ENCODE measurements at places on chromosomes 2 and 18.

- peak; percentile 82 for DNase-seq
Measured at GRCh38 chr18:57561728-57562423, 24.6 kb downstream of the FECH start.

DNA sequence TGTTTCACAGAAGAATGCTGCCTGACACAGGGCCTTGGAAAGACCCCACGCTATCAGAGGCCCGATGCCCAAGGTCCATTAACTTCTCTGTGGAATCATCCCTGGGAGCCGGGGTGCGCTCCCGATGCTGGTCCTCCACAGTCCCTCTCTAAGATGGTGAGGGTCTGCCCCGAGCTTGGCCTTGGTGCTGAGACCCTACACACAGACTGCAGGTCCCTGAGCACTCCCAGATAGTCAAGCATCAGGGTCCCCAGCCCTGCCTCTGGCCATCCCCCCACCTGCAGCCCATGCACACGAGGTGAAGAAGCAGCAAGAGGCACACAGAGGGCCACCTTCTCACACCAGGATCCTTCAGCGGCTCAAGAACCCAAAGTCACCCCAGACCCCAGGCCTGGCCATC, 263.3 kb downstream of the MYCN start:
- DNase-seq = no peak

DNA sequence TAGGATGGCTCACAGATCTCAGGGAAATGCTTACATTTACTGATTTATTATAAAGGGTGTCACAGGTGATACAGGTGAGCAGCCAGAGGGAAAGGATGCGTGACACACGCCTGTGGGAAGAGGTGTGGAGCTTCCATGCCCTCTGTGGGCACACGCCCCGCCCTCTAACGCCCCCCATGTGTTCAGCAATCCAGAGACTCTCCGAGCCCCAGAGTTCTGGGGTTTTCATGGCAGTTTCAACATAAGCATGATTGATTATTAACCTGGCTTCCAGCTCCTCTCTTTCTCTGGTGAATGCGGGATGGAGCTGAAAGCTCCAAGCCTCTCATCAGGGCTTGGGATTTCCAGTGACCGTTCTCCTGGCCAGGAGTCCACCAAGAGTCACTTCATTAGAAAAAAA, 34.3 kb upstream of the ODC1 start:
- no peak for DNase-seq

- no peak for DNase-seq
Measured at GRCh38 chr2:239349453-239350135, 51.2 kb downstream of the HDAC4 start.

- DNase-seq = peak; percentile 89
Measured at GRCh38 chr2:55419679-55420438, at the start of gene CCDC88A. Gene CCDC88A (minus strand): TSS chr2:55419856. CDS start chr2:55419079, 777 bp downstream.

GRCh38 chr2:9975805-9976447, 24.4 kb downstream of the GRHL1 start:
- peak; percentile 33 for DNase-seq

- no peak for DNase-seq
Measured at GRCh38 chr2:231573096-231573495, 19.6 kb upstream of the TEX44 start.

DNA sequence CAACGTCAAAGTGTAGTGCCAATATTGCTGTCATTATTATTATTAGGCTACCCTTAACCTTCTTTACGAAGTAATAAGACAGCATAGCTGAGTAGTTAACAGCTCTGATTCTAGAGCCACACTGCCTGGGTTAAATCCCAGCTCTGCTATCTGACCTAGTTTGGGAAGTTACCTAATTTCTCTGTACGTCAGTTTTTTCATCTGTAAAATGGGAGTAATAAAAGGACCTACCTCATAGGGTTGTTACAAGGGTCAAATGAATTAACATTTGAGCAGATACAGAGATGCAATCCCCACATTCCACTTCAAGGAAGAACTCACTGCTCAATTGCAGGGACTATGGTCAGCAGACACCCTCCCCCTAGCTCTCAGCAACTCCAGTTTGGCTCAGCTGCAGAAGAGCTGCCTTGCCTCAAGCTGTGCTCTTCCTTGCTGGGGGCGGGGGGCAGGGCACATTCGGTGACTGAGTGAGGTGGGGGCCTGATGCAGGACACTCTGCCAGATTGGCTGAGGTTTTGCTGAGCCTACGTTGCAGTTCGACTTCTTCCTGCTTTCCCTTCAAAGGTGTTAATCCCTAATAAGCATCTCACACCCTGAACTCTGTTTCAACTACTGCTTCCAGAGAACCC, 11.0 kb upstream of the LGALSL start:
- DNase-seq = no peak

GRCh38 chr18:47342566-47342965, 91.1 kb upstream of the SKOR2 start:
- no peak for DNase-seq

- peak; percentile 20 for DNase-seq
Measured at GRCh38 chr2:54956111-54956627, 94.1 kb downstream of the RTN4 start.

DNA sequence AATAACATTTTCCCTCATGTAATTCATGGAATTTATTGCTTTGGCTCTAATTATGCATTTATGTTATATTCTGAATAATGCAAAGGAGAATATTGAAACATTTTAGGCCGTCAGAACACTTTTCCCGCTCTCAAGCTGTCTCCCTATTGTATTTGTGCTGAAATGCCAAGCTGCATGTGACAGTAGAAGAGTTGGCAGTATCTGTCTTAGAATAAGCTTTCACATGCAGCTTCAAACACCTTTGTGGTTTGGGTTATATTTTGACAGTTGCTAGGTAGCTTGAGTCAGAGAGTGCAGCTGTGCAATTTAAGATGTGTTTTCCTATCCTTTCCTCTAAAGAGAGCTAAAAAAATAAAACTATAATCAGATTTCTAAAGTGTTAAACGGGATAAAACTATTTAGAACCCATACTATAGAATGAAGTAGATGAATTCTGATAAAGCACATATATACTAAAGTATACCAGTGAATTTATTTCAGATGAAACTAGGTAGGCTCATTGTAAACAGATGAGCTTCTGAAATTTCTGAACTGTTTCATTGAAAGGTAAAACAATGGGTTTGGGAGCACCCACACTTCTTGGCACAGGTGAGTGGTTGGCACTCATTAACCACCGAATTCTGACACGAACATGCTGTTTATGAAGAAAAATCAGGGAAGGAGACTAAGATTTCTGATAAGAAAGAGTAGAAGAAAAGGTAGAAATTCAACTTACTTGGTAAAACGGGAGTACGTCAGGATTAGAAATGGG, 43.4 kb downstream of the PLCL1 start:
- no peak for DNase-seq

DNA sequence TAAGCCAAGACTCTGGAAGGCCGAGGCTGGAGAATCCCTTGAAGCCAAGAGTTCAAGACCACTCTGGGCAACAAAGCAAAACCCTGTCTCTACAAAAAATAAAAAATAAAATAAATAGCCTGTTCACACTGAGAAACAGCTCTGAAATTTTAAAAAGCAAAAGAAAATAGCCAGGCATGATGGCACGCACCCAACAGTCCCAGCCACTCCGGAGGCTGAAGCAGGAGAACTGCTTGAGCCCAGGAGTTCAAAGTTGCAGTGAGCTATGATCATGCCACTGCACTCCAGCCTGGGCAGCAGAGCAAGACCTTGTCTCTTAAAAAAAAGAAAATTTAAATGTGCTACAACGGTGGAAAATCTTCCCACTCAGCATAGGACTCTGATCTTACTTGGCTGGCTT, 52.7 kb downstream of the DTNB start:
- no peak for DNase-seq

DNA sequence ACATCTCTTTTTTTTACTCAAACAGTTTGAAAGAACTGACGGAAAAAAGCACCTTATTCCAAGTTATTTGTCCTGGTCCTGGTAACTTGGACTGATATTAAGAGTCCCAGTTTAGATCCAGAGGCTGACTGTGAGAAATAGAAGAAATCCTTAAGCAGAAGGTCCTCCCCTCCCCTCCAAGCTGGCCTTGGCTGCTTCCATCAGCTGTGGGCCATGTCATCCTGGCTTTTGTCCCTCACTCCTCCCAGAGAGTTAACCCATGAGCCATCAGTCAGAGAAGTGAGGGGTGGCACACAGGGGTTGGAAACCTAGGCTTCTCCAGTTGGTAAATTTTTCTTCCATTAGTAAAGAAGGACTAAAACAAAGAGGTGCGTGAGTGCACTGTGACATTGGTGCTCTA, 9.7 kb upstream of the NAPG start:
- DNase-seq = no peak

DNA sequence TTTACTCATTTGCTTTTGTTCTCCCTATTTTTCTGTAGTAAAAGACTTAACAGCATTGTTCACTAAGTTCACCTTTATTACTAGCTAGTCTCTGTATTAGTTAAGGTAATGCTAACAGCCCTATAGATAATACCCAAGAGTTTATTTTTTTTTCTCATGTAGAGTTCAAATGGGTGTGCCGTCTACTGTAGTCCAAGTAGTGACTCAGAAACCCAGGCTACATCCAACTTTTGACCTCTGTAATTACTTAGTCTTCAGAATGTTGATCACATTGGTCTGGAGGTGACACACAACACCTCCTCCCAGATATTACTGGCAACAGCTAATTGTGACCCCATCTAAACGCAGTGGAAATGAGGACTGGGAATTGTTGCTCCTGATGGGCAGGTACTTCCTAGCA, 7.7 kb downstream of the COQ10B start:
- peak; percentile 69 for DNase-seq

GRCh38 chr2:233217892-233218377, 33.5 kb upstream of the ATG16L1 start:
- DNase-seq = peak; percentile 99

- DNase-seq = no peak
Measured at GRCh38 chr2:165013944-165014619, 58.8 kb upstream of the SLC38A11 start.

DNA sequence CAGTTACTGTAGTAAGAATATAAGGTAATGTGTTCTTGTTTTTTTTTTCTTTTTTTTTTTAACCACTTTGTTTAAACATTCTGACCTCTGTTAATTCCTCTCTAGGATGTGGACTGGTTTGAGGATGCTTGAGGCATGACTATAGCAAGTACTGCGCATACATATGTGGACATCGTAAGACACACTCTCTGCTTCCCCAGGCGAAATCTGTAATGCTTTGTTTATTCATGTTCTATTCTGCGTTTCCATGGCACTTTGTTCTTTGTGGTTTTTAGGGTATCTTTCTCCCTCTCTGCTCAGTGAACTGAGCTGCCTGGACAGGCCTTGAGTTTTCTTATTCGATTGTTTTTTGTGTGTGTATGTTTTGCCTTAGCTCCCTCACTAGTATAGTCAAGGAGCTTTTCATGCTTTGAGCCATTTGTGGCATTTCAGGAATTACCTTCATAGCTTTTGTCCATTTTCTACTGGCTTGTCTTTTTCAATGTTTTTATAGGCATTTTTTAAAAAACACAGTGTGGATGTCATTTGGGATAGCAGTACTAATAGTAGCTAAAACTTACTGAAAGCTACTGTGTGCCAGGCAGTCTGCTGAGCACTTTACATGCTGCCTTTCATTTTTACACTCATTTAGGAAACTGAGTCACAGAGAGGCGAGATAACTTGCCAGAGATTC, 1.9 kb upstream of the SH3BP4 start:
- no peak for DNase-seq

DNA sequence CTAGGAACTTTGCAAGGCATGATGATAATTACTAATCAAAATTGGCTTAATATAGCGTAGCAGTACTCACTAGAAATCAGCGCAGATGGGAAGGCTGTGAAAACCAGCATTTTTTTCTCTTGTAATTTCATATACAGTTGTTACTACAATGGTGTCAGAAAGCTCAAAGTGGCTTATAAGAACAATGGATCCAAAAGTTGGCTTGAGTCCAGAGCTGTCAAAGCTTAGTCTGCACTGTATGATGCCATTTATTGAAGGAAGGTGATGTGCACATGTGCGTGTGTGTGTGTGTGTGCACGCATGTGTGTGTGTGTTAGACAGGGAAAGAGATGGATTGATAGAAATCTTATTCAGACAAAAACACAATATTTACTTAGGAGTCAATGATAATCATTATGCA, 341.3 kb downstream of the TGIF1 start:
- no peak for DNase-seq
